ENCODE measurements at places on chromosomes 5 and 9.
A peak's percentile ranks its signal among the peaks of the same experiment; 100 is the strongest.

GRCh38 chr5:90221951-90222350, 187.6 kb downstream of the CETN3 start:
- DNase-seq: no peak

GRCh38 chr5:135977375-135977928, 22.7 kb upstream of the LECT2 start:
- peak; percentile 64 for DNase-seq

DNA sequence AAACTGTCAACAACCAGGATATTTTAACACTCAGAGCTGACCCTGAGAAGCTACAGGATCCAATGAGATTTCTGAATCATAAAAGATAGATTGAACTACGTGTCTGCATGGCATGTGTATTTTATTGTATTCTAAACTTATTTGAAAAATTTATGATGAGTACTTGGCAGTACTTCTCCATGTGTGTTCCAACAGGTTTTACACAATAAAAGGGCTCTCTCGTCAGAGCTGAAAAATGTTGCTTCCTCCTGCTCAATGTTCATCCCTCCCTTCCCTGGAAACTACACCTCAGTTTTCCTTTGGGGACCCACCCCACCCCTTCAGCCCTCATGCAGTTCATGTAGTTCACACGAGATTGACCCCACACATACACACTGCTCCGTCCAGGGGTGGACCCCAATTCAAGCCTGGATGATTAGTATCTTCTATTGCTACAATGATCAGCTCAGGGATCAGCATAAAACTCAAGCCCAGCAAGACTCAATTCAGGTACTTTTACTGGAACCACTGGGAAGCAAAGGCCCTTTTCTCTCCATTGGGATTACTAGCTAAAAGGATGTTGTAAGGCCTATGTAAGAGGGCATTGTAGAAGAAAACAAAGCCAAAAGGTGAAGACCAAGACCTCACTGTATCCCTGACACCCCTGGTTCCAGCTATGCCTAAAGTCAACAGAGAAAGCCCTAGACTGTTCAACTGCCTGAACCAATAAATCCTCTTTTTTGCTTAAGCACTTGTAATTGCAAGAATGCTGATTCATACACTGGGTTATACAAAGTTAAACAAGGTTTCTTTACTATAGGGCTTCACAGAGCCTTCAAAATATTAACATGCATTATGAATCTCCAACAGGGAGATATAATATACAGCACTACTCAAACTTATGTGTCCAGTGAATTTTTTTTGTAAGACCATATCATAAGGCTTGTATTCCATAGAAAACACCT, 112.6 kb downstream of the SAXO1 start:
- DNase-seq: no peak

- no peak for DNase-seq
Observed at GRCh38 chr5:18395126-18396110, 761.2 kb downstream of the TAF11L14 start.

Measured in LoVo (cell line).